ENCODE measurements at places on chromosomes 11 and 22. TPM values are rescaled to one million over a fixed set of nuclear protein-coding genes. Genes with fewer than 3 reads are reported as not detected.

Gene MB
- not detected for total RNA-seq

Gene PTS
- 19.8 TPM for total RNA-seq

Gene SMC1B
- 0.64 TPM for total RNA-seq

Gene TUT1
- 26.0 TPM for total RNA-seq

Gene FAM180B
- total RNA-seq, result not detected

DNA sequence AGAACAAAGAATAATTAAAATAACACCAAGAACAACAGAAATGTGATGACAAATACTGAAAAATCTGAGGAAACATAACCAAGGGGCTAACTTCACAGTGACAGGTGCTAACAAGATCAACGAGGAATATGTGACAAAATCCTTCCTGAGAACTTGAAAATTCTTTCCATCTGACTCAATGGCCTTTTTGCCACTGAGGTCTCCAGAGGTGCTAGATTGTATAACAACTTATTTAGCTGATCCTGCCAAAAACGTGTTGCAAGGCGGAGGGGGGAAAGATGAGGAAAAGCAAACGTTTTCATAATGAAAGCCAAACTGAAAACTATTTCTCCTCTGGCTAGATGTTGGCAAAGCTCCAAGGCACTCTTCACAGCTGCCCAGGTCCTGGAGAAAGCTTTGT is 364.5 kb downstream of the NTM start:
- no peak overlapping the region for H3K27ac ChIP-seq
- no peak overlapping the region for H3K4me3 ChIP-seq
- no peak for DNase-seq
- H3K36me3 ChIP-seq, result no peaks in the 10 kb centered on the region
- no peaks in the 10 kb centered on the region for H3K27me3 ChIP-seq

- H3K4me3 ChIP-seq, result no peak overlapping the region
- H3K4me1 ChIP-seq, result no peaks in the 10 kb centered on the region
- H3K36me3 ChIP-seq, result no peaks in the 10 kb centered on the region
- no peaks in the 10 kb centered on the region for H3K27me3 ChIP-seq
- no peak for DNase-seq
Measured at GRCh38 chr11:91158891-91159537, 936.2 kb upstream of the CHORDC1 start.

- no peak overlapping the region for H3K4me3 ChIP-seq
- no peaks in the 10 kb centered on the region for H3K36me3 ChIP-seq
- no peak overlapping the region for H3K27ac ChIP-seq
- DNase-seq, result no peak
- H3K4me1 ChIP-seq, result no peaks in the 10 kb centered on the region
- no peaks in the 10 kb centered on the region for H3K27me3 ChIP-seq
Measured at GRCh38 chr11:119640541-119640940, 88.5 kb downstream of the NECTIN1 start.

GRCh38 chr11:14144934-14145333 is 182.4 kb downstream of the SPON1 start:
- H3K36me3 ChIP-seq, result no peaks in the 10 kb centered on the region
- H3K27ac ChIP-seq, result no peak overlapping the region
- DNase-seq, result no peak
- H3K27me3 ChIP-seq, result peaks cover 2% of the 10 kb centered on the region

DNA sequence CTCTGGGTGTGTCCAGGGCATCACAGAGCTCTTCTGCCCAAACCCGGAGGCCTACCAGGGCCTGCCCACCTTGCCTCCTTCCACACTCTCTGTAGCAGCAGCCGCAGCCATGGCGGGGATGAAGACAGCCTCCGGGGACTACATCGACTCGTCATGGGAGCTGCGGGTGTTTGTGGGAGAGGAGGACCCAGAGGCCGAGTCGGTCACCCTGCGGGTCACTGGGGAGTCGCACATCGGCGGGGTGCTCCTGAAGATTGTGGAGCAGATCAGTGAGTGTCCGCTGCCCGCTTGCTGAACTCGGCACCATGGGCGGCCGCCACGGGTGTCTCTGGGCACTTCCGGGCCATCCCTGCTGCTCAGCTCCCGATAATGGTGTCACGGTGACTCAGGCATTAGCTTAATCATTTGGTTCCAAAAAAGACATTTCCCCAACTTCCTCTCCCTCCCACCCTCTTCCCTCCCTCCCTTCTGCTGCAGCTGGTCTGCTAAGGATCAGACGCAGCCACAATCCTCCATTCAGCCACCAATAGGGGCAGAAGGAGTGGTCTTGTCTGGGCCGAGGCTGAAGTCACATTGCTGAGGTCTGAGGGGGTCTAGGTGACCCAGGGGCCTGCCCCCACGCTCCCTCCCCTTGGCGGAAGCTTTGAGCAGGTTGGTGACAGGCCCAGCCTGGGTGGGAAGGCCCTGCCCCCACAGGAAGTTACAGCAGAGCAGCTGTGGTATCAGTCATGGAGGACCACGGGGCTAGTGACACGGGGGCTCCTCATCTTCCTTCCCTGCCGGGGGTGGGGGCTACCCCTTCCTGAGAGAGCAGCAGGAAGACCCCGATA is 950 bp downstream of the FERMT3 start:
- DNase-seq, result peak; percentile 84
- H3K27me3 ChIP-seq, result no peaks in the 10 kb centered on the region
- peaks cover 59% of the 10 kb centered on the region for H3K4me1 ChIP-seq
- peaks cover 65% of the 10 kb centered on the region for H3K36me3 ChIP-seq

- H3K27ac ChIP-seq, result peak overlapping the region; percentile 78
- no peaks in the 10 kb centered on the region for H3K27me3 ChIP-seq
- no peak overlapping the region for H3K4me3 ChIP-seq
- H3K36me3 ChIP-seq, result peaks cover 27% of the 10 kb centered on the region
- H3K4me1 ChIP-seq, result peaks cover 79% of the 10 kb centered on the region
Measured at GRCh38 chr22:24436553-24436952, 9.2 kb downstream of the ADORA2A start.

- H3K36me3 ChIP-seq, result peaks cover 17% of the 10 kb centered on the region
- no peak overlapping the region for H3K4me3 ChIP-seq
- DNase-seq, result no peak
- H3K4me1 ChIP-seq, result peaks cover 1% of the 10 kb centered on the region
- H3K27me3 ChIP-seq, result no peaks in the 10 kb centered on the region
- no peak overlapping the region for H3K27ac ChIP-seq
Measured at GRCh38 chr11:73404048-73404447, 27.8 kb downstream of the RELT start.

DNA sequence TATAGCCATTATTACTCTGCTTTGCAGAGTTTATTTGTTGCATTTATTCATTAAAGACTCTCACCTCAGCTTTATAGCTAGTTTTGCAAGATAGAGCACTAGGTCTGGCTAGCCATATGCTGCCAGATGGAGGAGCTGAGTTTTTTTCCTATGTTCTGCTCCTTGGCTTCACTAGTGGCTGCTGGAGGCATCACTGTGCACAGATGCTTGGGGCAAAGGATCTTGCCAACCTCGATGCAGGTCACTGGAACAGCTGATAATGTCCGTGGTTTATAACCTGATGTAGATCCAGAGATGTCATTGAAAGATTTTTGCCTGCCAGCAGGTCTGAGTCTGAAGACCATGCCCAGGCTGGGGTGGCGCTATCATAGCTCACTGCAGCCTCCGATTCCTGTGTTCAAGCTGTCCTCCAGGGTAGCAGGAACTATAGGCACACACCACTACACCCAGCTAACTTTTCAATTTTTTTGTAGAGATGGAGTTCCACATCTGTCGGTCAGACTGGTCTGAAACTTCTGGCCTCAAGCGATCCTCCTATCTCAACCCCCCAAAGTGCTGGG is 63.2 kb downstream of the PACS1 start:
- H3K4me3 ChIP-seq, result no peak overlapping the region
- H3K27me3 ChIP-seq, result no peaks in the 10 kb centered on the region
- DNase-seq, result no peak
- H3K27ac ChIP-seq, result peak overlapping the region; percentile 41

GRCh38 chr22:42876041-42876440 is 19.0 kb upstream of the ARFGAP3 start:
- no peak overlapping the region for H3K4me3 ChIP-seq
- no peaks in the 10 kb centered on the region for H3K27me3 ChIP-seq
- H3K4me1 ChIP-seq, result no peaks in the 10 kb centered on the region
- H3K27ac ChIP-seq, result no peak overlapping the region
- H3K36me3 ChIP-seq, result peaks cover 5% of the 10 kb centered on the region

DNA sequence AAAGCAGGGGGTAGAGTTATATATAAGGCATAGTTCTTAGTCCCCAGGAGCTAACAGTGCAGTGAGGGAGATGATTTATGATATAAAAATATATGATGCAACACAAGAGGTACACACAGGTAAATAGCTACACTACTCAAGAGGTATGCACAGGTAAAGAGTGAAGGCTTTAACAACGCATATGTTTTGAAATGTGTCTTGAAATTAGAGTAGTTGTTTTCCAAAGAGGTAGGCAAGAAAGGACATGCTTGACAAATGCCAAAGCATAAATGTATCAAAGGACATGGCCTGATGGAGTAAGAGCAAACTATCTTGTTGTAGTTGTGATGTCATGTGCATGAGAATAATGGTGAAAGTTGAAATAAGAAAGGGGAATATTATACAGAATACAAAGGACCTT is 104.3 kb upstream of the C11orf87 start:
- no peaks in the 10 kb centered on the region for H3K4me1 ChIP-seq
- DNase-seq, result no peak
- H3K27me3 ChIP-seq, result no peaks in the 10 kb centered on the region
- H3K27ac ChIP-seq, result no peak overlapping the region
- H3K4me3 ChIP-seq, result no peak overlapping the region

DNA sequence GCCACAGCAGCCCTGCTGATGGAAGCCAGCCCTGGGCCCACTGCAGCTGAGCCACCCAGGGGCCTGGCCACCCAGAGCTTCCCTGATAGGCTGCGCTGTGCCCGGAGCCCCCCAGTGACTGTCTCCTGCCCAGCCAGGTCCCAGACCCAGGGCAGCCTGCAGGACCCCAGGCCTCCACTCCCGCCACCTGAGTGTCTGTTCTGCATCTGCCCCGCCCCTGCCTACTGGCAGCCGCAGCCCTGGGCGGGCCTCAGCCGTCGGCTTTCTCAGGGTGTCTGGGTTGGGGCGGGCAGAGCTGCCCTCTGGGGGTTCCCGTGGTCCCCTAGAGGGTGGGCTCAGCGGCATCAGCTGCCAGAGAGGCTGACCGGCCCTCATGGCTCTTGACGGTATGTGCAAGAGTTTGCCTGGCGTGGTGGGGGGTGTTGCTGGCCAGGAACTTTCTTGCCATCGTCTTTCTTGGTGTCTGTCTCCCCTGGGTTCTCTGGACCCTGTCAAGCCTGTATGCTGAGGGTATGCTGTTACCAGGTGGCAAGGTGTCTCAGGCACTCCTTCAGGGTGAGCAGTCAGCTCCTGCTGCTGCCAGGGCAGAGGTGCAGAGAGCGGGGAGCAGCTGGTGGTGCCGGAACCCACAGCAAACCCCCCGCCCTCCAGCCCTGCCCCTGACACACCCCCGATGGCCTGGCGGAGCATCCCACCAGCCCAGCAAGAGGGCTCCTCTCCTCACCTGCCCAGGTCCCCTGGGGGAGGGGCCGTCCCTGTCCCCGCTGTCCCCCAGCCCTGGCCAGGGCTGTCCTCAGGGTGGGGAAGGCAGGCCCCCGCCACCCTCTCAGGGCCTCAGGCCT is 12.2 kb upstream of the PIM3 start:
- H3K36me3 ChIP-seq, result peaks cover 3% of the 10 kb centered on the region
- no peak for DNase-seq
- H3K4me3 ChIP-seq, result no peak overlapping the region
- H3K27ac ChIP-seq, result no peak overlapping the region

DNA sequence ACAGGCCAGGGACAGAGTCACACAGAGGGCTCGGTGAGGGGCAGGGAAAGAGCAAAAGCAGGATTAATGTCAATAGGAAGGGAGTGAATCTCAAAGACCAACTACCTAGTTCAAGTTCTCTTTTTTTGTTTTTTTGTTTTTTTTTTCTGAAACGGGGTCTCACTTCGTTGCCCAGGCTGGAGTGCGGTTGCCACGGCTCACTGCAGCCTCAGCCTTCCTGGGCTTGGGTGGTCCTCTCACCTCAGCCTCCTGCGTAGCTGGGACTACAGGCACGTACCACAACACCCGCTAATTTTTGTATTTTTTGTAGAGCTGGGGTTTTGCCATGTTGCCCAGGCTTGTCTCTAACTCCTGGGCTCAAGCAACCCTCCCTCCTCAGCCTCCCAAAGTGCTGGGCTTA is 9.7 kb upstream of the BCL9L start:
- DNase-seq, result no peak
- no peaks in the 10 kb centered on the region for H3K27me3 ChIP-seq
- H3K27ac ChIP-seq, result no peak overlapping the region
- no peak overlapping the region for H3K4me3 ChIP-seq
- H3K4me1 ChIP-seq, result peaks cover 42% of the 10 kb centered on the region

GRCh38 chr11:31340903-31341572 is 28.5 kb downstream of the DCDC1 start:
- DNase-seq, result peak; percentile 16
- no peaks in the 10 kb centered on the region for H3K4me1 ChIP-seq
- no peak overlapping the region for H3K4me3 ChIP-seq
- H3K27me3 ChIP-seq, result peaks cover 9% of the 10 kb centered on the region
- no peak overlapping the region for H3K27ac ChIP-seq
- no peaks in the 10 kb centered on the region for H3K36me3 ChIP-seq

DNA sequence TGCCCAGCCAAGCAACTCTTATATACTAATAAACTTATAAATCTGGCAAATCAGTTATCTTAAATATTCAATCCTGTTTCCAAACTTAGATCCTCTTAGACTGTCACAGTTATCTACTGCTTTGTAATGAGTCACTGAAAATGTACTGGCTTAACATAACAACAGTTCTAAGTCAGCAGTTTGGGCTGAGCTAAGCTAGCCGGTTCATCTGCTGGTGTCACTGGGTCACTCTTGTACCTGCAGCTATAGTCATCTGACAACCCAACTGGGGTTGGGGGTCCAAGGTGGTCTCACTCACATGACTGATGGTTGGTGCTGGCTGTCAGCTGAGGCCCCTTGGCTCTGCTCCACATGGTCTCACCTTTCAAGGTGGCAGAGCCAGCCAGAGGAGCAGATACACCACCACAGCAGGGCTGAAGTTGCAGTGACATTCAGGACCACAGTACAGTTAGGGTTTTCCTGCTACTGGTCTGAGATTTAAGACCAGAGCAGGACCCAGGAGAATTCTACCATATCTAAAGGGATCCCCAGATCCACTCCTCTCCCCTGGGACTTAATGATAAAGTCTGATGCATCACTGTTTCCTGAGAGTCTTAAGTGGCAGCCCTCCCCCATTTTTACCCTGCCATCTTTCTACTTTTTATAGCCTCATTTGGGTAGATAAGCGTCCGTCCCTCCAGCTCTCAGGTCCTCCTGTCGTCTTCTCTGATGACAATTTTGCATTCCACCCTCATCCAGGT is 7.9 kb upstream of the MACROD1 start:
- H3K27ac ChIP-seq, result no peak overlapping the region
- no peak overlapping the region for H3K4me3 ChIP-seq
- H3K4me1 ChIP-seq, result peaks cover 23% of the 10 kb centered on the region

DNA sequence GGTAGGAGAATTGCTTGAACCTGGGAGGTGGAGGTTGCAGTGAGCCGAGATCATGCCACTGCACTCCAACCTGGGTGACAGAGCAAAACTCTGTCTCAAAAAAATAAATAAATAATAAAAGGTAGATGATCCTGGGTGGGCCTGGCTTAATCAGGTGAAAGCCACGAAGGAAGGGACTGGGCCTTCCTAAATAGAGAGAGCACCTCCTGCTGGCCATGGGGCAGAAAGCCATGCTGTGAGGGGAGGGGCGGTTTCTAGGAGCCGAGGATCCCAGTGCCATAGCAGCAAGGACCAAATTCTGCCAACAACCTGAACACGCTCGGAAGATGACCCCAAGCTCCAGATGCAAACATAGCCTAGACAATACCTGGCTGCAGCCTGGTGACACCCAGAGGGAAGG is 24.5 kb upstream of the DGKZ start:
- peaks cover 34% of the 10 kb centered on the region for H3K4me1 ChIP-seq
- H3K4me3 ChIP-seq, result no peak overlapping the region
- H3K27me3 ChIP-seq, result peaks cover 8% of the 10 kb centered on the region
- DNase-seq, result no peak
